Endothelial cell (in vitro differentiated cells): ENCODE measurements at places on chromosomes 2 and 18.

GRCh38 chr2:218395456-218395825 lies 4.2 kb upstream of the CTDSP1 start:
- peaks cover 10% of the 10 kb centered on the region for H3K27me3 ChIP-seq
- H3K4me3 ChIP-seq, result peak overlapping the region; percentile 86
- H3K27ac ChIP-seq, result peak overlapping the region; percentile 57
- peaks cover 18% of the 10 kb centered on the region for H3K4me1 ChIP-seq
- no peaks in the 10 kb centered on the region for H3K36me3 ChIP-seq
- DNase-seq, result no peak

GRCh38 chr2:7913974-7914373 lies 767.9 kb upstream of the ID2 start:
- H3K27ac ChIP-seq, result no peak overlapping the region
- H3K27me3 ChIP-seq, result peaks cover 3% of the 10 kb centered on the region
- no peak overlapping the region for H3K4me3 ChIP-seq
- no peaks in the 10 kb centered on the region for H3K4me1 ChIP-seq

DNA sequence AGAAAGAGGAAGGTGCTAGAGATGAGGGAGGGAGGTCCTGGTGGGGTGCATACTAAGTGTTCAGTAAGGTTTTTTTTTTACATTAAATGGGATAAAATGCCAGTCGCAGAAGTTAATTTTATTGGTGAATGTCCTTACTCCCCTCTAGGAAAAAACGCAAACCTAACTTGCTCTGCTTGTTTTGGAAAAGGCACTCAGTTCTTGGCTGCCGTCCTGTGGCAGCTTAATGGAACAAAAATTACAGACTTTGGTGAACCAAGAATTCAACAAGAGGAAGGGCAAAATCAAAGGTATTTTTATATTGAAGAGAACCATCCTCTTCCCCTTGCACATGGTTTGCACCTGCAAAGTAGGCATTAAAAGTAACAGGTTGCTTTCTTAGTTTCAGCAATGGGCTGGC lies 12.7 kb upstream of the IL18R1 start:
- no peak for DNase-seq
- no peak overlapping the region for H3K4me3 ChIP-seq
- no peak overlapping the region for H3K27ac ChIP-seq
- H3K4me1 ChIP-seq, result no peaks in the 10 kb centered on the region
- H3K27me3 ChIP-seq, result no peaks in the 10 kb centered on the region

DNA sequence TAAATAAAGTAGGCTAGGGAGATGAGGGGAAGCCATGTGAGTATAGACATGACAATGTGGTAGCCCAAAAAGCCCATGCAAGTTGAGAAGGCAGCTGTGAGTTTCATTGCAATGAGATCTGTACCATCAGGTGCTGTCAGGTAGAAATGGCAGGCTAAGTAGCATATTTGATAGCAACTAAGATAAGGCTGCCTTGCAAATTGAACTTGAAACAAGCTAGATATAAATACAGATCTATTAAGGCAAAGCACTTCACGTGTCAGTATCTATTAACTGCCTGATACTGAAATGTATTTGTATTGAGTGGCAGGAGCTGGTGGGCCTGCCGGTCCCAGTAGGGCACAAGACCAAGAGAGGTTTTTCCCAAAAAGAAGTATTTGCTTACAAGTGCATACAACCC lies 419.9 kb downstream of the TDRD15 start:
- no peak overlapping the region for H3K4me3 ChIP-seq
- no peaks in the 10 kb centered on the region for H3K4me1 ChIP-seq
- H3K27me3 ChIP-seq, result no peaks in the 10 kb centered on the region
- no peaks in the 10 kb centered on the region for H3K36me3 ChIP-seq

DNA sequence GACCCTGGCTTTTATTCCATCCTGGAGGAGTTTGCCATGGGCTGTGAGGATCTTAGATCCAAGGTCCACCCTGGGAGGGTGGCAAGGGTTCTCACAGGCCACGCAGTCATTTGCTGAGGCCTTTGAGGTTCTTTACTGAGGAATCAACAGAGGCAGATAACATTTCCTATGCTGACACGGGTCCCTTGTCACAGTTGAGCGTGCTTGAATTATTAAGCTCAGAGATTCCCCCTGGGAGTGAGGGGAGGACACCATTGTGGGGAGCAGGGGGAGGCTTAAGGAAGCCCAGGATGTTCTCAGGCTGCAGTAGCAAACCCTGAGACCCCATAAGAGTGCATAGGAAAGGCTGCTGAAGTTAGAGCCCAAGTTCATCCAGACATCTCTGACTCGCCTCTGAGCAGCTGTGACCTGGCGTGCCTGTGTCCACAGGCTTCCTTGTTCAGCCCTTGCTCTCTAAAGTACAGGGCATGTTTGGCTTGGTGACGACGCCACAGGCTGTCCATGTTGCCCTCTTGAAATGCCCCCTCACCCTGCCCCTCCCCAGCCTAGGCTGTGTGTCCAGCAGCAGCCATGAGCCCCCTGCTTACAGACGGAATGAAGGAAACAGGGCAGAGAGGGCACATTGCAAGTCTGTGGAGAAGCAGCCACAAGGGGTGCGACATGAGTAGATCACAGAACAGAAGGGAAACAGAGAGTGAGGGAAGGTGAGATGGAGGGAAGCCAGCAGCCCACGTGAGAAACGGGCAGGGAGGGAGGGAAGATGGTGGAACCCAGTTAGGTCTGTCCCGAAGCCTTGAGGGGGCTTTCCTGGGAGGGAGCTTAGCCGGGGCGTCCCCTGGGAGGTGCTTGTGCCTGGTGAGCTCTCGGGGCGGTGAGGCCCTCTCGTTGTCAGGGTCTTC lies 34.0 kb downstream of the NAPG start:
- peaks cover 2% of the 10 kb centered on the region for H3K27me3 ChIP-seq
- no peaks in the 10 kb centered on the region for H3K4me1 ChIP-seq
- no peak for DNase-seq

- no peaks in the 10 kb centered on the region for H3K36me3 ChIP-seq
- H3K27ac ChIP-seq, result no peak overlapping the region
- no peaks in the 10 kb centered on the region for H3K27me3 ChIP-seq
- peaks cover 13% of the 10 kb centered on the region for H3K4me1 ChIP-seq
- DNase-seq, result no peak
These were observed 11.1 kb downstream of the SMYD1 start for GRCh38 chr2:88078643-88079172.
